ENCODE measurements at places on chromosomes 5 and 9.

- DNase-seq = no peak
Measured at GRCh38 chr5:180100621-180101450, 29.3 kb upstream of the RNF130 start.

- no peak for DNase-seq
Measured at GRCh38 chr9:130480673-130481072, 35.9 kb downstream of the ASS1 start.

DNA sequence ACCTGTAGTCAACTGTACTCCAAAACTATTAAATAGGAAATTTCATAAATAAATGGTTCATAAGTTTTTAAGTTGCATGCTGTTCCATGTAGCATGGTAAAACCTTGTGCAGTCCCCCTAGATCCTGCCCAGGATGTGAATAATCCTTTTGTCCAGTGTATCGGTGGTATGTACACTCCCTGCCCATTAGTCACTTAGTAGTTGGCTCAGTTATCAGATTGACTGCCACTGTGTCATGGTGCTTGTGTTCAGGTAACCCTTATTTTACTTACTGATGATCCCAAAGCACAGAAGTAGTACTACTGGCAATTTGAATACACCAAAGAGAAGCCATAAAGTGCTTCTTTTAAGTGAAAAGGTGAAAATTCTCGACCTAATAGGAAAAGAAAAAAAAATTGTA is 134.2 kb downstream of the RNF180 start:
- peak; percentile 82 for DNase-seq

DNA sequence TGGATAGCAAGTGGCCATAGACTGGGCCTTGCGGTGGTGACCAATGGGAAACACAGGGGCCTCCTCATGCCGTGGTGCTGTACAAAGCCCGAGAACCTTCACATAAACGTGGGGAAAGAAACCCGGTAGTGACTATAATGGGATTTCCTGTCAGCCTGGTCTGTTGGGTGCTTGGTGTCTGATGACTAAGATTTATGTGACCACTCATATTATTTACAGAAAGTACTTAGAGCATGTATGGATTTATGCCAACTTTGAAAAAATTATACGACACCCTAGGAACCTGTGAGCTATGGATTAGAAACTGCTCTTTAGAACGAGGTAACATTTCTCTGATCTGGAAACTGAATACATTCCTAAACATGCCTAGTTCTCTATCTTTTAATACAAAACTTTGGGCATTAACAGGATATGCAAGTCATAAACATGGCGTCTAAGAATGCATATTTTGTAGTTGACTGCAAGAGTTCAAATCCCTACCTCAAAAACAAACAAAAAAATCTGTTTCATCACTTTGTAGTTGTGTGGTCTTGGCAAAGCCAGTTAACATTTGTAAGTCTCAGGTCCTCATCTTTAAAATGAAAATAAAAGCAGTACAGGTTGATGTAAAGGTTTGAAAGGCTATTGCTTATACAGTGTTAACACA is 85.4 kb downstream of the TMEM167A start:
- peak; percentile 77 for DNase-seq

- peak; percentile 26 for DNase-seq
Measured at GRCh38 chr9:120562861-120563443, 17.0 kb downstream of the CDK5RAP2 start.

DNA sequence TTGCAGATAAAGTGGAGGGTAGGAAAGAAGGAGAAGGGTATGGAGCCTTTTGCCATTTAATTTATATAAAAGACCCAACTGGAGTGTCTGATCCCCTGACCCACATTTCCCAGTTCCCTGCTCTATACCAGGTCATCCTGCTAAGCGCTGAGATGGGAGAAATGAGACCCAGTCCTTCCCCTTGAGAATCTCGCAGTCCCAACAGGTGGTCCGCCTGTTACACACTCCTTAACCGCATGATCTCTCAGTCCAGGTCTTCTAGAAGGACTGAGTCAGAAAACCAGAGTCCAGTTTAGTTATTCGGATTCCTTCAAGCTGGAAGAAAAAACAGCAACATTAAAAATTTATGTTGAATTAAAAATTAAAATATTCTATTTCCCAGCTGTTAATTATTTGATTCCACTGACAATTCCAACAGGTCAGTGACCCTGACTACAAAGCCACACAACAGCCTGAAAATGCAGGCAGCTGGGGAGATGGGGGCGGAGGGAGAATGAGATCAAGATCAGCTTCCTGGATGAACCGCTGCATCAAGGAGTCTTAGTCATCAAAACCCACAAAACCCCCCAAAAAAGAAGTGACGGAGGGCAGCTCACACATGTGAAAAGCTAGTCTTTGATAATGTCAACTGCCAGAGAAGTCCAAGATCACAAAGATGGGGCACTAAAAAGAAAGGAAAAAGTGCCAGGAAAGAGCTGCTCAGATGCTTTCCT is 44.0 kb downstream of the GGTA1 start:
- DNase-seq = no peak

GRCh38 chr5:87877023-87877422 is 391.6 kb downstream of the TMEM161B start:
- no peak for DNase-seq

DNA sequence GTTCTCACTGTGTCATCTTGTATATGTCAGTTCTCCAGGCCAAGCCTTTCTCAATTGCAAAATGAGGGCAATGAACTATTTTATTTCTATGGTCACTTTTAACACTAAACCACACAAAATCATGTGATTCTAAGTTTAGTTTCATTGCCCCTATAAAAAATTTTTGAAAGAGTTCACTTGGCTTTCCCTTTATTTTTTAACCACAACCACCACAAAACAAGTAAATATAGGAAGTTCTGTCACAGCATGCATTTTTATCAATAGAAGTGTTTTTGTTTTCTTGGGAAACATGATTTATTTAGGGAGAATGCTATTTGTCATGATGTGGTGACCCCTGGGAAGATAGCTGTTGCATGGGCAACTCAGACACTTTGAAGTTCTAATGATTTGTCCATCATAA is 169.1 kb downstream of the CSNK1G3 start:
- no peak for DNase-seq

- no peak for DNase-seq
Measured at GRCh38 chr5:142520885-142521284, 165.0 kb downstream of the FGF1 start.

DNA sequence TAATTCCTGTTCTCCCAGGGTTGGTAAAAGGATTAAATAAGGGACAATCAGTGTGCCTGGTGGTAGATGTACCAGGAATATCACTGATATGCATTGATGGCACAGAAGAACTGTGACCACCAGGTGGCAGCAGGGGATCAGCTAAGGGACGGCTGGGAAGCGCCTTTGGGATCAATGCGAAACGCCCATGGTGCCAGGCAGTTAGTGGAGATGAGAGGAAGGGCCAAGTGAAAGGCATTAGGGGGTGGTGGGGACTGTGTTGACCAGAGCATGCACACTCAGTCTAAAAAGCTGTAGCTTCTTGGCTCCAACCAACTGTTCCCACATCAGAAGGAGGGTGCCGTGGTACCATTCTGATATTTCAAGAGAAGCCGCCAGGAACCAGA is 55.6 kb downstream of the ARHGEF37 start:
- peak; percentile 71 for DNase-seq

DNA sequence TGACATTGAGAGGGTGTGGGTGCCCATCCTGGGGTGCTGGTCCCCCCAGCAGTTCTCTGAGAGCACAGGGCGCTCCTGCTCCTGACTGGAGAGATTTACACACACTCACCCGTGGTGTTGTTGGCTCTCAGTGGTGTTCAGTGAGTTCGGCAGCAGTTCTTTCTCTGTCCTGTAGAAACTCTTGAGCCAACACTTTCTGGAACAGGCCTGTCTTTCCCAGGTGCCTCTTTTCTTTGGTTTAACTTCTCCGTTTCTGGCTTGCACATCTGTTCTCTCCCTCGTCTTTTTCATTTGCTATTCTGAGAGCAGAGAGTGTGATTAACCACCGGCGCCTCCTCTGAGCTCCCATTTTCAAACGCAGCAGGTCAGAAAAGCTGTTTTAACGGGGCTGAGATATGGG is 284.5 kb downstream of the IRX2 start:
- DNase-seq = no peak

DNA sequence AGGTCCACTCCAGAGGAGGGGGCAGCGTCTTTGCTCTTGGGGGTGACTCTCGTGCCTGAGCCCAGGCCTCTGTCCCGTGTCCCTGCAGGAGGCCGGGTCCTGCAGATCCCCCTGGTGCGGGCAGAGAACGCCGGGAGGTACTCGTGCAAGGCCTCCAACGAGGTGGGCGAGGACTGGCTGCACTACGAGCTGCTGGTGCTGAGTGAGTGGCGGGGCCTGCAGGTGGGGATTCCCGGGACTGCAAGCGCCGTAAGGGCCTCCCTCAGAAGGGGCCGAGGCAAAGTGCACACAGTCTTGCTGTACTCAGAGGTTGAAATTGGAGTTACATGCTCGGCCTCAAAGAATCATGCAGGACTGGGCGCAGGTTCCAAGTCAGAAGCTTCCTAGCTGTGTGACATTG is 62.7 kb upstream of the ASS1 start:
- DNase-seq = no peak

- DNase-seq = peak; percentile 98
Measured at GRCh38 chr5:43432486-43433375, 20.5 kb upstream of the CCL28 start.

GRCh38 chr9:17843236-17843635 is 264.4 kb downstream of the SH3GL2 start:
- no peak for DNase-seq

DNA sequence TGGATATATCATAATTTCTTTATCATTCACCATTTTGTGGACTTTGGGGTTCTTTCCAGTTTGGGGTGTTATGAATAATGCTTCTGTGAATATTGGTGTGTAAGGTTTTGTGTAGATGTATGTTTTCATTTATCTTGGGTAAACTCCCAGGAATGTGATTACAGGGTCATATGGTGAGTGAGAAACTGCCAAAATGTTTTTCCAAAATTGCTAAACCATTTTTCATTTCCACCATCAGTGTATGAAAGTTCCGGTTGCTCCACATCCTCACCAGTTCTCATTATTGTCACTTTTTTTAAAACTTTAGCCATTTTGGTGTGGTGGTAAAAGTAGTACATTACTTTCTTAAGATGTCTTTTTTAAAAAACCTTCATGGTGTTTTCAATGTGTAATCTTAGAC is 152.9 kb downstream of the NIPBL start:
- no peak for DNase-seq

GRCh38 chr5:154157483-154158378 is 32.8 kb upstream of the GALNT10 start:
- DNase-seq = no peak

DNA sequence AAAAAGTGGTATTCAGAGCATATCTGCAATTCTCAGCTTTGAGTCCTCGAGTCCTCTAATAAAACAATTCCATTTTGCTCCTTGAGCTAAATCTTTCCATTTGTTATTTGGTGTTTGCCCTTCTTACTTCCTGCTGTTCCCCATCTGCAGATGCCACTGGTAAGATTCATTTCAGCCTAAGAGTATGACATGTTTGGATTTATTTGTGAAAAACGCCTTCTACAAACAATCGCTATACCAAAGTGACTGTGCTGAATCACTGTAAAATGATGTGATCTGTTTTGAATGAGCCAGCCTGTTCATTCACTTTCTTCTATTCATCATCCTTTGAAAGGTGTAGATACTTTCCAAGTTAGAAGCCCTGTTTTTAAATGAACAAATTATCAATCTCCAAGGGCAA is 27.7 kb downstream of the KCTD16 start:
- DNase-seq = peak; percentile 76

DNA sequence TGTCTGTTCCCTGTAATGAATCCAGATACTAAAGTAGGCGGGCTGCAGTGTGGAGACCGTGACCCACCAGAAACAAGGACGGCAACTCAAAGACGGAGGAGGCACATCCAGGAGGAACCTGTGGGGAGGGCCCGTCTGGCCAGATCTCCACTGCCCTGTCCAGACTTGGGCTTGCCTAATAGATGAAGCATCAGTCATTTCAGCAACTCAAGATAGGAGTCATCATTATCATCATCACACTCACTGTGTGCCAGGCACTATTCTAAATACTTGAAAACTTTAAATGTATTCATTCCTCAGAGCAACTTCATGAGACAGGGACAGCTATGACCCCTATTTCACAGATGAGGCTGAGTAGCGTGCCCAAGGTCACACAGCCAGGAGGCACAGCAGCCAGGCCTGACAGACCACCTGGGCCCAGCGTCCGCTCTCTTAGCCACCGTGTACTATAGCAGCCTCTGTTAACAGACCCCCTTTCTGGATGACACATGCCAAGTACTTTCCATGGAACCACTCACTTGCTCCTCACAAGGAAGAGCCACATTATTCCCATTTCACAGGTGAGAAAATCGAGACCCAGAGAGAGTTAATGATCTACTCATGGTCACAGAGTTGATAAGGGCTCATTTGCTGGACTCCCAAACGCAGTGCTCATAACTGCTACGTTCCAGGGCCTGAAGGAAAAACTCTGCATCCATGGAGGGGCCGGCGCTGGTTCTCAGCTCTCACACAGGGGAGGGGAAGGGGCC is 4.9 kb upstream of the IL4 start:
- DNase-seq = peak; percentile 27

DNA sequence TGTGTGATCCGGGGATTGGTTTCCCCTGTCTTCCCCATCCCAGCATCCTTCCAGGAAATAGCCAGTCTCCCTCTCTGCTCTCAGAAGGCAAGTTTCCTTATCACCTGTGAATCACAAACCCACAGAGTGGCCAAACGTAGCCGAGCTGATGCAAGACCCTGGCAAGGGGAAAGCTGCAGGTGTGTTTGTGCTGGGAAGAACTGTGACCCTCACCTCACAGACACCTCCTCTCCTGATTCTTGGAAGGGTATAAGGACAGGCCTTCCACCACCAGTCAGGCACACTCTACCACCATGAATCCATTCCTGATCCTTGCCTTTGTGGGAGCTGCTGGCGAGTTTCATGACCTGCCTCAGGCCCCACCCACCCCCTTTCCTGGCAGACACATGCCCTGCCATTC is at the start of gene PRSS3:
PRSS3 (plus strand) TSS at position 281 of the 400 bp plus-strand sequence; CDS start at position 294, 13 bp downstream.
- DNase-seq = no peak

DNA sequence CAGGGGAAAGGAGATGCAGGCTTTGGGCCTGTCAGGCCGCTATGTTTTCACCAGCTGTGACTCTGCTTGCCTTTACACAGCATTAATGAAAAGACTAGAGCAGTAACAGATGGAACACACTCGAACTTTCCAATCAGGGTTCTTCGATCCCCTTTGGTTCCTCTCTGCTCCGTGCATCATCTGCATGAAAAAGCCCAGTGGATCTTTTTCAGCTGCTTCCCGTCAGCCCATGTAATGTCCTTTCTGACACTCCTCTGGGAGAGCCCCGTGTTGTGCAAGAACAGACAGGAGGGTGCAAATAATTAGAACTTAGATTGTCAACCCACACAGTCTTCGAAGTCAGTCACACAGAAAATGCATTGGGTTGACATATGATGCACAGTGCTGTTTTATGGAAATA is 448.9 kb upstream of the ZNF462 start:
- no peak for DNase-seq

- DNase-seq = no peak
Measured at GRCh38 chr9:123796618-123797484, 133.1 kb downstream of the DENND1A start.

- peak; percentile 52 for DNase-seq
Measured at GRCh38 chr5:16480821-16481538, 15.4 kb upstream of the ZNF622 start.
